ENCODE measurements at places on chromosomes 16 and 17.

DNA sequence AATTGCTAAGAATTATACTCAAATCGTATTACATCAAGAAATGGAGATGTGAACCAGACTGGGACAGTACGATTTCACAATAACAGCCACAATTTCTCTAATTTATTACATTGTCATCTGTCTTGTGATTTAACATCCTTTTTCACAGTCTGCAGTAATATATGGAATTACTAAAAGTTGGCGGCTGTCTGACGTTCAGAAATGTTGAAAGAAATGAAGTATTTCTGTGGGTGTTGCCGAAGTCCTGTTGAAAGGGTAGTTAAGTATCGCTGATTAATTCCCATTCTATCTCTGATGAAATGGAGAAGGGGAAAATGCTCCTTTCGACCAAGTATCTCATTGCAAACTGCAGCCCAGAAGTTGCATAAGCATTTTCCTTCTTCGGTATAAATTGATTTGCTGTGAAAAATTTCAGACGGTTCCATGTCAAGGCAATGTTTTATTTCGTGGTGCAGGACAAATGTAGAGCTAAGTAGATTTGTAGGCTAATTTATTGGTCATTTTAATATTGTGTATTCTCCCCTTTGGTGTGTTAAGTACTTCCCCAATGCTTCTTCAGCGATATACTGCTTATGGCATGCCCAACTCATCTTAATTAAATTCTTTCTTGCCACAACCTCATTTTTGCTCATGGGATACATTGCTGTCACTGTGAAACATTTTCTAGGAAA is 775.2 kb upstream of the RBFOX1 start:
- DNase-seq: no peak

DNA sequence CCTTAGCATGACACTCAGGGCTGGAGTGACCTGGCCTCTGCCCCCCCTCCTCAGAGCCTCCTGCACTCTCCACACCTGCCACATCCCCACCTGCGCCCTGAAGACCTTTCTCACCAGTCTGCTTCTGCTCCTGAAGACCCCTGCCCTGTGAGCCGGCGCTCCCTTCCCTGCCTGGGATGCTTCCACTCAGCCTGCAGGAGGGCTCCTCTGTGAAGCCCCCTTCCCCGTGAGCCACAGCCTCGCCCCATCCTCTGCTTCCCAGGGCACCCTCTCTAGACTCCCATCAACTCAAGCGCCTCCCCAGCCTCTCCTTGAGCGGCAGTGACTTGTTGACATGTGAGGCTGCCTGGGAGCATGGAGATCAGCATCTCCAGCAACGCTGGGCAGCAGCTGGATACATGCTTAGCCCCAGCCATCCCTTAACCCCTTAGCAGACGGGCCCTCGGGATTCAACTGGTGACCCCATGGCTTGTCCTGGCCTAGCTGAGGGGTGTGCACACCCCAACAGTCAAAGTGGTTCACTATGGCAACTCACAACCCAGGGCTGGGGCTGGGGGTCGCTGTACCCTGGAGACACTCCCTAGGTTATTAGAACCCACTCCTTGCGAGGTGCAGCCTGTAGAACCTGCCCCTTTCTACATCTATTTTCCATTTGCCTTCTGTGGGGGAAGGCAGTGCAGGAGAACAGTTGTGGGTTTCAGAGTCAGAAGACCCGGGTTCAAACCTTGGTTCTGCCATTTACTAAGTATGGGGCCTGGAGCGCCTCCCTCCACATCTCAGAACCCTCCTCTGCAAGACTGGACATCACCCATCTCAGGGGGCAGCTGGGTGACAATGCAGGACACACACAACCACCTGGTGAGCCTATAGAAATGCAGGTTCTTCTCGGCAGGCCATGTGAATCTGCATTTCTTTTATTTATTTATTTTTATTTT is 21.5 kb downstream of the TMEM235 start:
- DNase-seq: no peak

GRCh38 chr17:10271106-10271562 is 72.7 kb upstream of the GAS7 start:
- DNase-seq: no peak

DNA sequence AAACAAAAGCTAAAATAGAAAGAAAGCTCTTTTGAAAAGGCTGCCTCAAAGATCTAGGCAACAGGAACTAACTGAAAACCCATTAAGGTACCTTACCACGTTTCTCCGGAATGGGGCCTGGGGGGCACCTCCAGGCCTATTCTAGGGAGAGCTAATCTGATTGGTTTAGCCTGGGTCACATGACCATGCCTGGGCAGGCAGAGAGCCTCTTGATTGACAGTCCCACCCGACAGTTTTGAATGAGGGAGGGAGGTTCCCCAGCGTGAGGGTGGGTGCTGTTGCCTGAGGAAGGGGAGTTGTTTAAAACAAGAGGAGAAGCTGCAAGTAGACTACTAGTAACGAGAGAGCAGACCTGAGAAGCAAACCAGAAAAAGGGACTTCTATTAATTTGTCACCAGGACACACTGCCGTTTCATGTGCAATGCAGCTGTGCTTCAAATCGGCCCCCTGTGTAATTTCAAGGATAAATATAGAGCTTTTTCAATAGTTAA is 143.4 kb upstream of the HS3ST2 start:
- DNase-seq: peak; percentile 20

DNA sequence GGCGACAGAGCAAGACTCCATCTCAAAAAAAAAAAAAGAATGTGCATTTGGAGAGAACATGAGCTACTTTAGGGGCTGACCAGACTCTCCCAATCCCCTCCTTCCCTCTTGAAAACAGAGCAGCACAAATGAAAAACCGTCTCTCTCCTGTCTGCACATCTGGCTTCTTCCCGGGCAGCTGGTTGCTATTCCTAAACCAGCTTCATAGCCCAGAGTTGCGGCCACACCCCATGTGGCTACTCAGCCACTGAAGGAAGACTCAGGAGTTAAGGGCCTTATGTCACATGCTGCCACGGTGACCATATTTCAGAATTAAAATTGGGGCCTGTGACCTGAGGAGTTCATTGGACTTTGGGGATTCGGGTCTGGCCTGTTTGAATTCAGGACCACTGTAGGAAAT is 48.3 kb downstream of the KATNIP start:
- no peak for DNase-seq

DNA sequence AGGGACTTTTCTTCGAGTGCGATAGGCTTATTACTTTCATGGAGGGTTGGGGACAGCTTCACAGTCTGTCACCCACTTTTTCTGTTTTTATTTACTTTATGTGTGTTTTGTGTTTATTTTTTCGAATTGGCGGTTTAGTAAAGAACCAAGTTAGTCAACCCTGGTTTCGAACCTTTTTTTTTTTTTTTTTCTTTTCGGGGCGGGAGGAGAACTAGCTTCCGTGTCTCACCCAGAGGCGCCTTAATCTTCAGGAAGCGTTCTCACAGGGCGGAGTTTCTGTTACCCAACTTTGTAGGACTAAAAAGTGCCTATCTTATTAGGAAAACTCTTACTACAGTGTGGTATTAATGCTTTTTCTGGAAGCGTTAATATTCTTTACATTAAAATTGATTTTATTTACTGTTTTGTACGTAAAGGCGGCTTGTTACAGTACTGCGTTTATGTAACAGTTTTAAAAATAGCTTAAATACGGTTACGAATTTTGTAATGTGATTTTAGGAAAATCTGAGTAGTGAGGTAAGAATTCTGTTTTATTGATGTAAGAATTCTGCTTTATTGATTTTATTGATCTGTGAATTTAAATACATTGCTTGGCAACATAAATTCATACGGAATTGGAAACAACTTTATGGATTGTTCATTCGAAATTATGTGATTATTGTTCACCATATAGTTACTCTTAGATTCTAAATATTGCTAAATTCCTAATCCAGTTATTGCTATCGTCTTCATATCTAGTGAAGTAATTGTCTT is 885 bp downstream of the ZNF207 start:
- DNase-seq: peak; percentile 72

GRCh38 chr17:71438631-71439146 is 682.1 kb upstream of the SOX9 start:
- DNase-seq: peak; percentile 98

Measured in M059J (cell line).